ENCODE measurements at places on chromosomes 3 and 15.

DNA sequence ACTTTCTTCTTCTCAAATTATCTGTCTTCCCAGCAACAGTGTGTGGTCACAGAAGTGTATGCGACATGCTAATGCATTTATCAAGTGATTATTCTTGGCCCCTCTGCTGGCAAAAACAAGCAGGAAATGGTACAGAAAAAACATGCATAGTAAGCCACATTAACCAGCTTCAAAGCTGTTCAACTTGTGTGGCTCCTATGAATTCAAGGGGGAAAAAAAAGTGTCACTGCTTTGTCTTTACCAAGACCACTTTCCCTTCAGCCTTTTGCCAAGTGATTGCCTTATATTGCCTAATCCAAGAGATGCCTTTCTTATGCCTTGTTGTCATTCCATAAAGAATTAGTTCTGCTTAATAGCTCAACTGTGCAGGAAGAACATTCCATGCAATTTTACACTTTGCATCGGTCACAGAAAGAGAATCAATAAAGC lies 39.1 kb downstream of the PRTG start:
- DNase-seq, result no peak

DNA sequence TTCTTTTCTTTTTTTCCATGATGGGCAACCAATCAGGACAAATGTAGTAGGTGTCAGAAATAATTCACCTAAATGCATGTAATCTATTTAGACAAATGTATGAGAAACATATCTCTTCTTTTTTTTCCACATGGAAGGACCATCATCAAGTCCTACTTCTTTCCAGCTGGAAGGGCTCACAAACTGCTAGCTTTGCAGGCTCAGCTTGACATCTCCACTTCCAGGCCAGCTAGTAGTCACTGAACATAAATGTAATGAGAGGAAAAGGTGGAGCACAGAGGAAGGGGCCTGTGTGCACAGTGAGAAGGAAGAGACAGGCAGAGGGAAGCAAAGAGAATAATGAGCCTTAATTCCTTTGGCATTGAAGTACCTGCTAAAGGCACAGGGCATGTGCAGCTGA lies 504.9 kb downstream of the MCTP2 start:
- no peak for DNase-seq

- DNase-seq, result no peak
Measured at GRCh38 chr3:176632925-176633324, 564.4 kb downstream of the TBL1XR1 start.

- no peak for DNase-seq
Measured at GRCh38 chr15:63212050-63213004, 22.9 kb downstream of the RAB8B start.

DNA sequence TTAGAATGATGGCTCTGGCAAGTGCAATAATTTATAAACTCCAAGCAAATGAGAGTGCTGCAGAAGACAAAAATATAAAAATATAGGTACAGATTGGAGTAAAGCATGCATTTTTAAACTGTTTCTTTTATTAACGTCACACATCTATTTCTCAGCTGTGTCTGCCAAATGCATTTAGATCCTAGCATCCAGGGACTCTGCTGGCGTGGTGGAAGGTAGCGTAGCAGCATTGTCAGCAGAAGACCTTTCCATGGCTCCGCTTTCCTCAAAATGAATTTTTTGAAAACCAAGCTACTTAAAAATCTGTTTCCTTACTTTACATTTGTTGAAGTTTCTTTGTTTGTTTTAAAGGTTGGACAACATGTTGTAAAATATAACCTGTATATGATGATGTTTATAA lies 16.3 kb upstream of the ATP10A start:
- DNase-seq, result no peak

DNA sequence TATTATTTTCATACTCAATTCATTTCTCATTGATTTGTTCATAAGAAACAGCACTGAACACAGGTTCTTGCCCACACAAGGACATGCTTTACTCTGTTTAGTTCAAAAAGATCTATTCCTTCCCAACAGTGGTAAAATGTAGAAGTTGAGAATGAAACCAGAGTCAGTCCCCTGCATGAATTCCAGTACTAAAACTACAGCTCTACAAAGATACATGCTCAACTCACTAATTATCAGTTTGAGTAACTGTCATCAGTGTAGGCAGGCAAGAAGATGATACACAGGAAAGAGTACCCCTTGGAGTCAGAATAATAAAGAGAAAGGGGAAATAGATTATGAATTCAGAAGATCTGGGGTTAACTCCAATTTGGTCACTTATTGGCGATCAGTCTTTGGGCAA lies 43.2 kb downstream of the NR2E3 start:
- no peak for DNase-seq

Data from activated CD8-positive, alpha-beta memory T cell treated with anti-CD3 and anti-CD28 coated beads for 4 hours (primary cell).